Caco-2 (cell line): ENCODE measurements at places on chromosomes 2 and 18.
A peak's percentile ranks its signal among the peaks of the same experiment; 100 is the strongest.

- no peak for DNase-seq
Observed at GRCh38 chr18:55465313-55465712, 122.7 kb downstream of the TCF4 start.

GRCh38 chr18:62877411-62878221 is 162.3 kb downstream of the PHLPP1 start:
- DNase-seq, result no peak

GRCh38 chr2:240207661-240208060 is 67.2 kb upstream of the OTOS start:
- DNase-seq, result no peak

DNA sequence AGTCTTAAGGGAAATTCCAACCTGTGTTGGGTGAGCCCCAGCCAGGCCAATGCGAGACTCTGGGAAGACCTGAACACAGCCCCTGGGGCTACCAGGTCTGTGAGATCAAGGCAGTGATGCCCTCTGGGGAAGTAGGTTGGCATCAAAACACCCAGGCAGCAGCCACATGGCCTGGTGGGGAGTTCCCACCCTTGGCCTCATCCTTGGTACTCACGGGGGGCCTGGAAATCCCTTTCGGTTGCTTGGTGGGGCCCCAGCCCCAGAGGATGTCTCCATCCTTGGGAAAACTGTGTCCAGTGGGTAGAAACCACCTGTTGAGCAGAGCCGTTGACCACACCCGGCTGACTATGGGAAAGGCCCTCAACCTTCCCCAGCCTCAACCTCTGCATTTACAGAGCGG is 56.0 kb upstream of the PXDN start:
- DNase-seq, result no peak

GRCh38 chr2:217017456-217018252 is 157.8 kb upstream of the TNP1 start:
- no peak for DNase-seq

- no peak for DNase-seq
Observed at GRCh38 chr2:23401427-23402204, 16.6 kb downstream of the KLHL29 start.

GRCh38 chr2:6909431-6910385 is 7.5 kb upstream of the RNF144A start:
- DNase-seq, result no peak

DNA sequence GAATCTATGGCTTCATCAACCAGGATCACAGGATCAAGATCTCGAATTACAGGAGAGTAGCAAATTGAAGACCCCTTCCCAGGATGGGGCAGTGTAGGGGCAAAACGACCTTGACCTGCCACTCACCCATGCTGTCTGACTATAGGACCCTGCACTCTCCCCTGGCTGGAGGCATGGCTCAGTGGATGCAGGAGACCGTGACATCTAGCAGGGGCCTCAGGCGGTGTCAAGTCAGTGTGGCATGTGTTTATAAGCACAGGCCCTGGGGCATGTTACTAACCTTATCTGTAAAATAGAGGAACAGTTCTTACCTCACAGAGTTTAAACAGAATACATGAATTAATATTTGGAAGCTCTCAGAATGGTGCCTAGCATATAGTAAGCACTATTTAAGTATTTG is 3.5 kb downstream of the HAAO start:
- no peak for DNase-seq

- DNase-seq, result no peak
Observed at GRCh38 chr18:47717257-47717656, 213.2 kb downstream of the SMAD2 start.

DNA sequence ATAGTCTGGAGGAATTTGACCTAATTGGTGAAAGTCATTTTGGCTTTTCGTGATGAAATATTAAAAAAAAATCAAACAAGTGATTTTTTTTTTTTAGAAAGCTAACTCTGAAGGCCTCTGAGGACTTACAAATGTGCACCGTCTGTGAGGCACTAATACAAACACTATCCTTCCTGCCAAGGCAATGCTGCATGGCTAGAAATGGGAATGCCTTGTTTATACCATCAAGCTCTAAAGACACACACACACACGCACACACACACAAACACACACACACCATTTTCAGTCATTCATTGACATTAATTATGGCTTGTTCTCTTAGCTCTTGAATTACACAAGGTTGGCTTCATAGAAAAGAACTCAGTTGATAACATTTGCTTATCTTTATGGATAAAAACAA is 1242.0 kb upstream of the ACVR2A start:
- no peak for DNase-seq

- no peak for DNase-seq
Observed at GRCh38 chr2:239188536-239188935, 212.3 kb downstream of the HDAC4 start.

DNA sequence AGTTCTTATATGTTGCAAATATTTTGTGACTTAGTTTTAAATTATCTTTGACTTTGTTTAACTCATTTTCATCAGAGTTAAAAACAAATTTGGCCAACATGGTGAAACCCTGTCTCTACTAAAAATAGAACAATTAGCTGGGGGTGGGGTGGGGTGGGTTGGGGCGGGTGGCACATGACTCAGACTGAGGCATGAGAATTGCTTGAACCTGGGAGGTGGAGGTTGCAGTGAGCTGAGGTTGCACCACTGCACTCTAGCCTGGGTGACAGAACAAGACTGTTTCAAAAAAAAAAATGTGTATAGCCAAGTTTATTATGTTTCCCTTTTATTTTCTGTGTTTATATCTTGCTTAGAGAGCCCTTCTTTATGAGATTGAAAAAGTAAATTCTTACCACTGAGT is 14.2 kb upstream of the LIPG start:
- no peak for DNase-seq

- DNase-seq, result no peak
Observed at GRCh38 chr18:75107931-75108276, 101.0 kb downstream of the PTGR3 start.

DNA sequence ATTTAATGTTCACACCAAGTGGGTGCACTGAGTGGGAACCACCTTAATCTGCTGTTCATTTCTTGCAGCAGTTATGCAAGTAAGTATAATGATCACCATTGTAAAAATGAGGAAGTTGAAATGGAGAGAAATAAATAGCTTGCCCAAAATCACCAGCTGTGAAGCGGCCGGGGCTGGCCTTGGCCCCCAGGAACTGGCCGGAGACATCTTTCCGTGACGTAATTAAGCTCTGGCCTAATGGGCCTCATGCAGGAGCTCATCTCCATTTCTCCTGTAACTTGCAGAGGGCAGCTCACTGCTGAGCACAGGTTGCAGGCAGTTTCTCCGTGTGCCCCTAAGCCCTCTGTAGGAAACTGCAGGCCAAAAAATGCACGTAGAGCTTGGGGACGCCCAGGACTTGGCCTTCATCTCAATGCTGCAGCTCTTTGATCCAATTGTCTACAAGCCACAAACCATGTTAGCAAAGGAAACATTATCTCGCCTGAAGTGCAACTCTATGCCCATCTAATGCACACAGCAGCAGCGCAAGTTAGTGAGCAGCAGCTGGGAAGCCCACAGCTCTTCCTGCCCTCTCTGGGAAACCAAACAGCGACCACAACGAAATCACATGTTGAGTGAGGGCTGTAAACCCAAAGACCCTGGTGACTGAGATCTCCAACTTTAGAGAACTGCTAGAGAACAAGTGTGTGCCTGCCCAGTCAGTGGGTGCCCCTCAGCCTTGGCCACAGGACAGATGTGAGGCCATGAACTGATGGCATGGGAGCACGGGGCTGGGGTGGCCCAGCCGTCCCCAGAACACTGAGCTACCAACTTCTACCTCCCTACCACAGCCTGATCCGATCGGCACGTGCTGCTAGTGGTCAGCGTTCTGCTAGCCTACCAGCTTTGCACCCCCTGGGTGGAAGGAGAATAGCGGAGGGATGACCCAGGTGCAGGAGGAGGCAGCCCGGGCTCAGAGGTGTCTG is 28.8 kb downstream of the APCDD1 start:
- DNase-seq, result no peak

DNA sequence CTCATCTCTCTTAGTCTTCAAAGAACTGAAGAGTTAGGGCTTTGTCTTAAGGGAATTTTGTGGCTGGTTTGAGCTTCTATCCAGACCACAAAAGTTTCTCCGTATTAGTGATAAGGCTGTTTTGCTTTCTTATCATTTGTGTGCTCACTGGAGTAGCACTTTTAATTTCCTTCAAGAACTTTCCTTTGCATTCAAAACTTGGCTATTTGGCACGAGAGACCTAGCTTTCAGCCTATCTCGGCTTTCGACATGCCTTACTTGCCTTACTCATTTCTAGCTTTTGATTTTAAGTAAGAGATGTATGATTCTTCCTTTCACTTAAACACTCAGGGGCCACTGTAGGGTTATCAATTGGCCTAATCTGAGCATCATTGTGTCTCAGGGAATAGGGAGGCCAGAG is 29.9 kb downstream of the HDHD2 start:
- DNase-seq, result no peak

DNA sequence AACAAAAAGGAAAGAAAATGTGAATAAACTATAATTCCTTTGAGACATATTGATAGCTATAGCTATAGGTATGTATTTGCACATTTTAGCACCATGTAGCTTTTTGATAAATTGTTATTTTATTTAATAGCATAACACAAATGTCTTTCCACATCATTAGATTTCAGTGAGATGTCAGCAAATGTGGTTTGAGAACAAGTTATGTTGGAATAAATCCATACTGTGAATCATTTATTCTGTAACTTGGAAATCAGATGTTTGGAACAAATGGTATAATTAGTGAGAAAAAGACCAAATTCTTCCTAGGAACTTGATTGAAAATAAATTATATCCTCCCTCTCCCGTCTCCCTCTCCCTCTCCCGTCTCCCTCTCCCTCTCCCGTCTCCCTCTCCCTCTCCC is 62.8 kb downstream of the NABP1 start:
- DNase-seq, result no peak

- no peak for DNase-seq
Observed at GRCh38 chr2:145626301-145626700, 1106.4 kb upstream of the ZEB2 start.

DNA sequence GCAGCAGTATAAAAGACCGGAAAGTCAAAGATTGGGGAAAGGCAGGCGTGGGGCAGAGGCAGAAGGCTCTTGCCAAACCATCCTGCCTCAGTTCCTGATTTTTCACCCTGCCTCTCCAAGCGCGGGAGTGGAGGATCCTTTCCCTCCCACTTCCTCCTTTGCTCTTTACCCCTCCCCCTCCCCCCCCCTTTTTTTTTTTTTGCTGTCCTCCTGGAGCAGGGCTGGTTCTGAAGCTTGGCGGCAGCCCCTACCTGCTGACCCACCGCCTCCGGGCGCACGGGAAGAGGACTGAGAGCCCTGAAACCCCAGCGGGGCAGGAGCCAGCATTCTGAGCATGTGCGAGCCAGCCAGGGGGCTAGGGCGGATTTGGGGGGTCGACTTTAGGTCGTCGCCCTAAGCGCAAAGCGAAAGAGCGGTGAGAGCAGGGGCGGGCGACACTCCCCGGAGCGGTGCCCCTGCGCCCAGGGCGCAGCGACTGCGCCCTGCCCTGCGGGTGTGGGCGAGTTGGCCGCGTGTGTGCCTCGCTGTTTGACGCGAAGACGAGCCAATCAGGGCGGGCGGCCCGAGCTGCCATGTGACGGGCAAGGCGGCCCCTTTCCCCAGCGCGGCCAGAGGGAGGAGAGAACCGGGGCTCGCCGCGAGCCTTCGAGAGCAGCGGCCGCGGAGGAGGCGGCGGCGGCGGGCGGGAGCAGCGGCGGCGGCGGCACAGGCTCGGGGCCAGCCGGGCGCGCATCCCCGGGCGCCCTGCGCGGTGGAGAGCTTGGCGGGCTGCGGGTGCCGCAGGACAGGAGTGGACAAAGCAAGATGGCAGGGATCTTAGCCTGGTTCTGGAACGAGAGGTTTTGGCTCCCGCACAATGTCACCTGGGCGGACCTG is at the start of gene CERS6:
CERS6 (plus strand) TSS at position 628 of the 876 bp plus-strand sequence; CDS start at position 805, 177 bp downstream.
- DNase-seq, result peak; percentile 96

DNA sequence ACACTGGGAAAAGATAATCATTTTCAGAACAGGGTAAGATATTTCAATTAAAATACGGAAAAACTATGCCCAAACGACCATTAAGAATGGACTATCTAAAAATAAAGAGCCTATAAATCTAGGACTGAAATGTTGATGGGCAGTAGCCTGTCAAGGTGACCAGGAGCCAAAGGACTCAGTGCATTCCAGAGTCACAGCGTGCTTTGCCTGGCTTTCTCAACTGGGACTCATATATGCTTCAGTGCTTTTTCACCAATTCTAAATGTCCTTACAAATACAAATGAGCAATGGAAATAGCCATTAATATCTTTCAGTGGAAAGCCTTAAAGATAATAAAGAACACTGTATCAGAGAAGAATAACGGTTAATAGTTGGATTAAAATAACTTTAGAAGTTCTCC is 35.4 kb downstream of the PREPL start:
- no peak for DNase-seq

- DNase-seq, result no peak
Observed at GRCh38 chr18:42611134-42611533, 504.4 kb downstream of the RIT2 start.

DNA sequence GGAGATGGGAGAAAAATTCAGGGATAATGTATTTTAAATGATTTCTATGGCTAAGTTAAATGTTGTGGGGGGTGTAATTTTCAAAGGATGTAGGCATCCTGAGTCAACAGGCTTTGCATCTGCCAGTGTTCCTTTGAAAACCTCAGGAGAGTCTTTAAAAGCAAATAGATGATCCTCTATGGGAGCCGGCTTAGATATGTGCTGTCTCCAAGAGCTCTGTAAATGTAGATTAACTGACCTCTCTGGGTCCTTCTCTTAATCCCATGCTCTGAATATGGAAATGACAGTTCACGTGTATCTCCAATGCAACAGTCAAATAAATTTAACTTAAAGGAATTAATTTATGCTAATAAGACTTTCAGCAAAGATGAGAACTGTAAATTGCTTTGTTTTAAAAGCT is 292.7 kb downstream of the ERBB4 start:
- DNase-seq, result no peak

- DNase-seq, result no peak
Observed at GRCh38 chr2:40372283-40372985, 79.5 kb downstream of the SLC8A1 start.

DNA sequence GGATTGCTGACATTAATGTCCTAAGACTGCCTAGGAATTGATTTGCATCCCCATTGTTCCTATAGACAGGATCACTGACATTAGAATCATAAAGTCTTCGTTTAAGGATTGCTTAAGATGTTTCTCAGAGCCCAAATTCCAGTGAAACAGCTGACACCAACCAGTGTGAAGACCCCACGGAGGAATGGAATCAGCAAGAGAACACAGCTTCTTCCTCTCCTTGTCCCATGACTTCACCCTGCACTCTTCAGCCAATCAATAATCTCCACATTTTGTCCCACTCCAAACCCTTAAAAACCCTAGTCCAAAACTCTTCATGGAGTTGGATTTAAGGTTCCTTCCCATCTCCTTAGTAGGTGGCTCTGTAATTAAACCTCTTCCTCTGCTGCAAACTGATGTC is 157.0 kb upstream of the NDUFV2 start:
- no peak for DNase-seq
